ENCODE measurements at places on chromosomes 11 and 22. TPM values are rescaled to one million over a fixed set of nuclear protein-coding genes. Genes with fewer than 3 reads are reported as not detected.

GRCh38 chr22:42090596-42091454 lies at the start of gene NDUFA6:
Gene NDUFA6, minus strand, starts transcription at chr22:42090772. Its CDS starts 28 bp downstream, at chr22:42090744.
- DNase-seq: peak; percentile 99

- no peak for DNase-seq
Observed at GRCh38 chr11:86571273-86571948, 101.0 kb downstream of the ME3 start.

- DNase-seq: no peak
Observed at GRCh38 chr11:76347466-76347865, 33.5 kb downstream of the THAP12 start.

DNA sequence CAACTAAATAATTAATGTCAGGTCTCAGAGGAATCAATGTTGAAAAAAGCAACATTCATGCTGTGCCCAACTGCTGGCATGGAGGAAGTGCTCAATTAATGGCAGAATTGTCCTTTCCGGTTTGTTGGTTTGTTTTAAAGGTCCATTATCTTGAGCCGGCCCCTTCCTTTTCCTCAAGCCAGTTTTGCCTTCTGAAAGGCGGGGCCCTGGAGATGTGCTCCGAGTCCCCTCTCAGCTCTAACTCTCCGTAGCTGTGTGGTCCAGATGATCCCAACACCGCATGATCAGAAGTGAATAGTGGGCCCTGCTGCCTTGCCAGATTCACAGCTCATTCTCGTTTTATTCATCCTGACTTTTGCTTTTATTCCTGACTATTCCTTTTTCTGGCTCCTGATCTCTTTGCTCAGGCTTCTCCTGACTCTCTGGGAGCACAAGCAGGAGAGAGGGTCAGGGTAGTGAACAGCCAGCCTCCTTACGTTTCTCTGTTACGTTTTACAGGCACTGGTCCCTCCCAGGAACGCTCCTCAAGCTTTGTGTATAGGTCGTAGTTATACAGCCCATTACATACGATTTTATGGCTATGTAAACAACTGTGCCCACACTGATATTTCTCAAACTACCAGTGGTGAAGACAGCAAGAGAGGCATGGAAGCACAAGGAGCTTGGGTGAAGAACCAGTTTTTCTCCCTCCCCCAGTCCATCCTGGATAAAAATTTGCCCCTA lies 265.9 kb downstream of the LARGE1 start:
- DNase-seq: no peak

FOLR1 gene
- total RNA-seq: 0.50 TPM

NLRP6 gene
- total RNA-seq: 0.32 TPM

- no peak for DNase-seq
Observed at GRCh38 chr11:66920978-66921784, 37.0 kb downstream of the PC start.

GRCh38 chr22:38417252-38418060 lies 37.5 kb downstream of the KCNJ4 start:
- no peak for DNase-seq

- peak; percentile 80 for DNase-seq
Observed at GRCh38 chr11:65317025-65317786, 2.5 kb downstream of the CDC42EP2 start.

DNA sequence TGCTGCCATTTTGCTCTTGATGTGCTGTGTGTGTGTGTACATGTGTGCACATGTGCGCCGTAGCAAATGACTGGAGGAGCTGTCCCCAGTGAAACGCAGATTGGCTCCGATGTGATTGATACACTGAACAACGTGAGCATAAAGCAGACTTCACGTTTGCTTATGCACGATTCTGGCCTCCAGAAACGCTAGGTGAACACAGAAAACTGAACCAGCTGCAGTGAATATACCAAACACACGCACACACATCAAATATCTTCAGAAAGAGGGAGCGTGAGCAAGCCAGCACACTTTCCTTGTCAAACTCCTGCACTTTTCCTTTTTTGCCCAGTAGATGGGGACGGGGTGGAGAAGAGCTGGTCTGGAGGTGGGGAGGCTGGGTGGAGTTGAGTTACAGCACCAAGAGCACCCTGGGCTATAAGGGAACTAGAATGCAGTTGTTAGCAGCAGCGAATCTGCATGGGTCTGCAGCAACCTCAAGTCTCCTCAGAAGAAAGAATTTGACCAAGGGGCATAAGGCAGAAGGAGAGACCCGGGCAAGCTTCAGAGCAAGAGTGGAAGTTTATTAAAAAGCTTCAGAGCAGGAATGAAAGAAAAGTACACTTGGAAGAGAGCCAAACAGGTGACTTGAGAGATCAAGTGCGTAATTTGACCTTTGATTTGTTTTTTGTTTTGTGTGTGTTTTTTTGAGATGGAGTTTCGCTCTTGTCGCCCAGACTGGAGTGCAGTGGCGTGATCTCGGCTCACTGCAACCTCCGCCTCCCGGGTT lies 77.8 kb upstream of the CADM1 start:
- DNase-seq: no peak

DNA sequence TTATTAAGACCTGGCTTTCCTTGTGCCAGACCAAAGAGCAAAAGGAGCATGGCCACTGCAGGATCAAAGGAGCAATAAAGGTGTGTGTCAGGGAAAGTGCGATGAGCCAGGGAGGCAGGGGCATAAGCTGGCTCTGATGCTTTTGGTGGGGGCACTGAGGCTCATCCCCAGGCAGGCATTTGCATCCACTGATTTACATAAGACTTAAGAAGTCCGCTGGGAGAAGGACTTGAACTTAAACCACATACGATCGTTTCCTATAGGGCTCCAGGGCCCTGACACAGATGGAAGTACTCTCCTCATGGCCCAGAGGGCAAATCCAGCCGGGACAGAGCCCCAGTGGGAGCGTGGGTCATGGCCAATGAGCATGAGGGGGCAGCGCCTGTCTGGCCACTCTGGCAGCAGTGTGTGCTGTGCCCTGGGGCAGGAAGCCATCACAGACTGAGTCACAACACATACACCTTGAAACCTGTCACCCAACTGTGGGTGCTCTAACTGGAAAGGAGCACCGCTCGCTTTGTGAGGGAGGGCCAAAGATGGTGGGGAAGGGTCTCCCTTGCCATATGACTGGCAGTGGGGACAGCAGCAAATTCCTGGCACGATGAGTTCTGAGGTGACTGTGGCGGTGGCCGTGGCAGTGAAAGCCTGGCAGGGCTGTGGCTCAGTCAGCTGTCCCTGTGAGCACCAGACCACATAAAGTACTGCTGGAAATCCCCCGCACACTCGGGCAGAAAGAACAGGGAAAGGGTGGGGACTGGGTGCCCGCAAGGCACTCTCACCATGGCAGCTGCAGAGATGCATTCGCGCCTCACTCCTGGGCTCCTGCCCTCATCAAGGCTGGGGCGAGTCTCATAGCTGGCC lies 79.4 kb upstream of the LMO1 start:
- DNase-seq: no peak

DNA sequence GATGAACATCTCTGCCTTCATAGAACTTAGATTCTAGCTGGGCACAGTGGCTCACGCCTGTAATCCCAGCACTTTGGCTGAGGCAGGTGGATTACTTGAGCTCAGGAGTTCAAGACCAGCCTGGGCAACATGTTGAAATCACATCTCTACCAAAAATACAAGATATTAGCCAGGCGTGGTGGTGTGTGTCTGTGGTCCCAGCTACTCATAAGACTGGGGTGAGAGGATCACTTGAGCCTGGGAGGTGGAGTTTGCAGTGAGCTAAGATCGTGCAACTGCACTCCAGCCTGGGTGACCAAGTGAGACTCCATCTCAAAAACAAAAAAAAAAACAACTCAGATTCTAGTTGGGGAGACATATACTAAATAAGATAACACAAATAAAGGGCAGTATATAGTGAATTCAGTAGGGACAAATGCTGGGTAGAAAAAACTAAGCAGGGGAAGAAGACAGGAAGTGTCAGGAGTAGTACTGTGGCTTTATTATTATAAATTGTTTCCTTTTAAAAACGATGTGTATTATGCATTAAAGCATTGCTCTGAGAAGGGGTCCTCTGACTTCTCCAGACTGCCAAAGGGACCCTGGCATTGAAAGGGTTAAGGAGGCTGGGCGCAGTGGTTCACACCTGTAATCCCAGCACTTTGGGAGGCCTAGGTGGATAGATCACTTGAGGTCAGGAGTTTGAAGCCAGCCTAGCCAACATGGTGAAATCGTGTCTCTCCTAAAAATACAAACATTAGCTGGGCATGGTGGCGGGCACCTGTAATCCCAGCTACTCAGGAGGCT lies 46.7 kb downstream of the PACS1 start:
- DNase-seq: no peak

ESAM gene
- total RNA-seq: 40.5 TPM

All from left ventricle myocardium superior (tissue), 1 donor.